ENCODE measurements at places on chromosomes 2 and 18.

DNA sequence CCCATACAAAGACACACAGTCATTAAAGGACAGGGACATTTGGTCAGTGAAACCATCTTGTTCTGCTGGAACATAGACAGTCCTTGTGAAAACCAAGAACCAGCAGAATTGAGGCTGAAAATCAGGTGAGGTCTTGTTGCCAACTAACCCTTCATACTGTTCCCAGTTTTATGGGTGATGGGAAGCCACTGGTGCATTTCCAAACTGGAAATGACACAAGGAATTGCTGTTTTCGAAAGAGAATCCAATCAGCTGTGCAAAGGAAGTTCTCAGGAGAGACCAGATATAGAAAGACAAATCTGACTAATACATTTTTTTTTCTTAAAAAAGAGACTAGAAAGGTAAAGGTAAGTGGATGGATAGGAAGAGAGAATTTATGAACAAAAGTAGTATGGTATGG is 948.2 kb downstream of the TSN start:
- DNase-seq: no peak

DNA sequence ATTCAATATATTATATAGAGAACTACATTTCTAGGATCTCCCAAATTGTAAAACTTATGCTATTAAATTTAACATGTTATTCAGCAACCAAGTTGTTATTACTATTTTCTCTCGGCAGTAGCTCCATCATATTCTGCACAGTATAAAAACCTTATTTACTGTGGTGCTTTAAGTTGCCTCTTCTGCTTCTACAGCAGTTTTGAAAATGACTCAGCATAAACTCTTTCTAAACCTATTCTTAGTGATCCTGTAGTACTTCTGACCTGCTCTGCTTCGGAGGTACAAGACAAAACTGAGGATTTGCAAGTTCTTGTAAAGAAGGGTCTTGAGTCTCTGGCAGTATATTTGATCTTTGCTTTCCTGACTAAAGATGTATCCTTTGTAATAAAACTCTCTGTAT is 567.2 kb downstream of the TMX3 start:
- DNase-seq: no peak

GRCh38 chr2:152319822-152320570 is 15.0 kb upstream of the FMNL2 start:
- no peak for DNase-seq

- no peak for DNase-seq
Observed at GRCh38 chr2:25819597-25820039, 58.7 kb downstream of the ASXL2 start.

DNA sequence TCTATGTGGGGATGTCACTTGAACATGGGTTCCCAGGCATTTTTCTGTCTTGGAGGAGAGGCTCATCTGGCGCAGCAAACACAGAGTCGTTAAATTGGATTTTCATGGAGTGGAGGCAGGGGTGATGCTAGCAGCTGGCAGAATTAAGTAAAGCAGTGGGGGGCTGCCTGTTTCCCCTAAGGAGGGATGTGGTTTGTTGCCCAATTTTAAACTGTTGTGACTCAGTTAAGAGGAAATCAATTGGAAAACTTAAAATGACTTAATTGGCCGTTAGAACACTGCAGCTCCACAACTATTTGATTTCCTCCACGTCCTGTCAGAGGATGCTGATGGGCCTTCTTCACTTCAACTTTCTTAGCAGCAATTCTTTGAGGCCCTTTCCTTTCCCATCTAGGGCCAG is 354.1 kb upstream of the ATP5MC3 start:
- peak; percentile 78 for DNase-seq

- DNase-seq: no peak
Observed at GRCh38 chr2:147174824-147175254, 670.0 kb upstream of the ACVR2A start.

GRCh38 chr2:233093166-233093448 is 33.0 kb downstream of the INPP5D start:
- no peak for DNase-seq

GRCh38 chr18:71045331-71046065 is 756.7 kb downstream of the SOCS6 start:
- no peak for DNase-seq

DNA sequence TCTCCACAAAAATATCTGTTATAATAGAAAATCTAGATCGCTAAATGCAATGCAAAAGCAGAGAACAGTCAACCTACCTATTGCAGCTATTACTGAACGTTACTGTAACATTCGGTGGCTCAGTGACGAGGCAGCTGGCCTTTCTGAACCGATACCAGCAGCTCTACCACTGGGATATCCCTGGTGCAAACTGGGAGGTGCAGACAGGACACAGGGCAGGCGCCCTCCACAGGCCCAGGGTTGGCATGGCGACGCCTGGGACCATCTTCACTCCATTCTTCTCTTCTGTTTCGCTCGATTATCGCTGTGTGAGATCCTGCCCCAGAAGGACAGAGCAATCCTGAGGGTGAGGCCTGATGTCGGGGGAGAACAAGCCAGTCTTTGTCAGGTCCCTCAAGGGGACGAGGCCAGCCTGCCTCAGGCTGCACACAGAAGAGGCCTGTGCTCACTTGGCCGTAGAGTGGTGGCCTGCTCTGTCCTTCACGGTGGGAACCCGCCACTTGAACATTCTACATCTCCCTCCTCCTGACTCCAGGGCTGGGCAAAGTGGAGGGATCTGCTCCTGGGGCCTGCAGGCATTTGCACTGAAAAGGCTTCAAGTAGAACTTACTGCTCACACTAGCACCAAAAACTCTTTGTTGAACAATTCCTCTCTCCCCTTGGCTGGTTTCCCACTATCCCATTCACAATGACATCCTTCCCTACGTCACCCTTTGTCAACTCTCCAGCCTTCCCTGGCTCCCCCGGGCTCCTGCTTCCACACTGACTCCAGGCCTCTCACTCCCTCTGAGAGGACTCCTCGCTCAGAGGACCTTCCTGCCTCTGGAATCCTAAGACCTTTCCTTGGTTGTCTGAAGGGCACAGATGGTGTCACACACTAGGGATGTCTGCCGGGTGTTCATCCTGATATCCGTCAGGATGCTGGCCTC is 49.7 kb downstream of the CYRIA start:
- no peak for DNase-seq

- DNase-seq: no peak
Observed at GRCh38 chr2:102618452-102619413, 620 bp upstream of the SLC9A2 start.

GRCh38 chr2:172086241-172087206 is 1.2 kb downstream of the DLX1 start:
- no peak for DNase-seq

- DNase-seq: no peak
Observed at GRCh38 chr2:97742381-97742847, 29.0 kb downstream of the ZAP70 start.

GRCh38 chr2:152475982-152476381 is 141.0 kb downstream of the FMNL2 start:
- DNase-seq: no peak

GRCh38 chr2:203600286-203600685 is 65.2 kb upstream of the RAPH1 start:
- DNase-seq: no peak

DNA sequence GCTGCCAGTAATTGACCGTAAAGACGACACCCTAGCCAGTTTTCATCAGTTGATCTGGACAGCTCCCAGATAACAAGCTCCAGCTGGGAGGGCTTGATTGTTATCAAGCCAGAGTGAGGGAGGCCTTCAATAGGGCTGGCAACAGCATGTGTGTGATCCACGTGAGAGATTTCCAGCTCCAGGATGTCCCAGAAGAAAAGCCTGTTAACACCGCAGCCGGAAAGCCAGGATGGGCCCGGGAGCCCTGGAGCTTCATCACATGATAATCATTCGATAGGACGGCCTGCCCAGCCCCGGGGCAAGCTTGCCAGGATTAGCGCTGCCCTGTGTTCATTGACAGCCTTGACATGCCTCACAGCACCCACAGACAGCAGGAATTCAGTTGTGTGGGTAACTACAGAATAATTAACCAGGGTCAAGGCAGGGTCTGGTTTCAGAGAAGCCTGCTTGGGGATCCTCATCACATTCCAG is 182.5 kb downstream of the C1D start:
- DNase-seq: no peak

- DNase-seq: no peak
Observed at GRCh38 chr2:159853101-159853500, 55.1 kb upstream of the CD302 start.

DNA sequence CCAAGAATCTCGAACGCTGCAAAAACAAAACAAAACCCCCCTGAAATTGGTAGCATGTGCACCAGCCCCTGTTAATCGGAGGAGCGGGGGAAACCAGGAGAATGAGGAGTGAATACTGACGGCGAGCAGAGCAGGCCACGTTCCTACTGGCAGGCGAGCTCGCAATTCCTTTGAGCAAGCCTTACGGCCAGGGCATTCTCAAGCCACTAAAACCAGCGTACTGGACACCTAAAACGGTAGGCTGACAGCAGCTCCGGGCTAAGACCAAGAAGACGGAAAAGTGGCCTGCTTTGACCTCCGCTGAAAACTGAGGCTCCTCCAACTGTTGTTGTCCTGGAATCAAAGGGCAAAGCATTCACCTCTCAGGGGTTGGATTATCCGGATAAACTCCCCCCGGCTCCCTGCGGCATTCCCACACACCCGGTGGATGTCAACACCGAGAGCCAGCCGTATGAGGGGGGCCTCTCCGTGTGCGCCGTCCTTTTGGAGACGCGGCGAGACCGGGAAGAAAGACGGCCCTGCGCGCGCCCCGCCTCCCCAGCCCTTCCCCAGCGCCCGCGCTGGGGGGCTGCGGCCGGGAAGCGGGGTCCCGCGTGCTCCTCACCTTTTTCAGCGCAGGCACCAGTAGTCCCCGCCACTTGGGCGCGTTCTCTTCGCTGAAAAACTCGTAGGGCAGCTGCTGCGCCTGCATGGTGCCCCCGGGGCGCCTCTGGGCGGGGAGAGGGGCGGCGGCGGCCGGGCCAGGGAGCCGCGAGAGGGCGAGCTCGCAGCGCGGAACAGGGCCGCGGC is 925 bp downstream of the SOS1 start:
- DNase-seq: peak; percentile 30

DNA sequence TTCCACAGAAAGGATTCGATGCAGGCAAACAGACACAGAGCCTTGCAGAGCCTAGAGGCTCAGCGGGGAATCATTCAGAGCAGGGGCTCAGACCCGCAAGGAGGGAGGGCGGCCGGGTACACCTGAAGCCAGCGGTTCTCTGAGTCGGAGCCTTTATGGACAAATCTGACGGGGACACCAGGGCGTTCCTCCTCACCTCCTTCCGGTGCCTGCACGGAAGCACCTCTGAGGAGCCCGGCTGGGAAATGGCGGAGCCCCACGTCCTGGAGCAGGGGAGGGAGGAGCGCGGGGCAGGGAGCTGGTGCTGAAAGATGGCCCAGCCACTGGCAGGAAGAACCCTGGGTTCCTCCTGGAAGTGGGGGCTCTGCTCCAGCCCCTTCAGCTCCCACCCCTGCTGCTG is 193.5 kb upstream of the ALKAL2 start:
- DNase-seq: no peak

DNA sequence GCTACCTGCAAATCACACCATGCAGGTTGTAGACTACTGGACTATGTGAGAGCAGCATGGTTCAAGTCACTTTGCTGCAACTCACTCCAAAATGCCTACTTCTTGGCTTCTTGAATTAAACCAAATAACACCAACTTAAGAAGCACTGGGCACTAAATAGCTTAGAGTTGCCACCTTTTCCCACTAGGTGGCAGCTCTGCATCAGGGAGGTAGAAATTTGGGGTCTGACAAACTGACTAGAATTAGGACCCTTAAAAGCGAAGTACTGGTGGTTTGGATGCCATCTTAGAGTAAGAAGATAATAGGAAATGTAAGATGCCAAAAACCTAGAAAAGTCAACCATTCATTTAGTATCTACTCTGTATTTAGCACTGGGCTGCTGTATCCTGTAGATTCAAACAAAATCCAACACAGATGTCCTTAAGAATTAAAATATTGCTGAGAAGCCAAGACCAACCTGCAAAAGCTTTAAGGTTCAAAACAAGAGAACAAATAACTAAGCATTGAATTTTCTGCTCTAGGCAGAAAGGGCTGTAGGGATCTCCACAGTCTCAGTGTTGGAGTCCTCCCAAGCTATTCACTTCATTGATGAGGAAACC is 65.5 kb downstream of the CCBE1 start:
- no peak for DNase-seq

DNA sequence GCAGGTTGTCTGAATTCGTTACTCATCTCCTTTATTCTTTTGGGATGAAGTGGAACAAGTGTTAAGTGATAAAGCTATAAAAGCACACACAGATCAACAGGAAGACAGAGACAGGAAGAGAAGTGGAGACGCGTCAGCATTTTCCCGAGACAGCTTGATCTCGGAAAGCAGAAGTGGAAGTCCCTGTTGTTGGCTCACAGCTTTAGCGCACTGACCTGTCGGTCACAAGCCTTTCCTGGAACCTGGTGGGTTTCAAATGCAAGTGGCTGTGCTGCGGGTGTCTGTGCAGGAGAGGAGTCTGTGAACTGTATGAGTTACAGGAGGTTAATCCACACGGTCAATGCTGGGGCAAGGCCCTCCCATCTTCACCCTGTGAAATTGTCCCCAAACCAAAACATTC is 116.6 kb upstream of the PELI1 start:
- peak; percentile 75 for DNase-seq

DNA sequence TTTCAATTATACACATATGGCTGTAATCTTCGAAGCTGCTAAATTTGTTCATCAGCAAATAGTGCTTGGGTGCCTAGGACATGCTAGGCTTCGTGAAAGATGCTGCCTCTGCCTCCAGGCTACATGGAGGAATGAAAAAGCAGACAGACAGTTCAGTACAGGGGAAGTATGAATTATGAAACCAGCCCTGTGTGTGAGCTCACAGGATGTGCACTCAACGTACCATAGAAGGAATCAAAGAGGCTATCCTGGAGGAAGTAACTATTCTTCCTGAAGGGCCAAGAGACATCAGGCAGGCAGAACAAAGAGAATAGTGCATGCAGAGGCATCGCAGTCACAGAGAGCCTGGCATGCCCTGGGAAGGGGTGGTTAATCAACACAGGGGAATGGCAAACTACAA is 61.4 kb downstream of the DYM start:
- peak; percentile 83 for DNase-seq

- no peak for DNase-seq
Observed at GRCh38 chr2:230053753-230054478, 14.8 kb downstream of the SLC16A14 start.

GRCh38 chr18:63553081-63553480 is 10.9 kb downstream of the SERPINB12 start:
- peak; percentile 75 for DNase-seq

GRCh38 chr2:149047118-149047517 is 8.6 kb downstream of the LYPD6B start:
- DNase-seq: no peak

Measured in AML-193 (cell line).